ENCODE measurements at places on chromosomes 6 and 20. TPM values are rescaled to one million over a fixed set of nuclear protein-coding genes. Genes with fewer than 3 reads are reported as not detected.

The SAMD5 gene
- 2.6 TPM for total RNA-seq

The SLC44A4 gene
- total RNA-seq, result not detected

The BMP6 gene
- 1.3 TPM for total RNA-seq

The MLIP gene
- not detected for total RNA-seq

The BTNL2 gene
- not detected for total RNA-seq

The RAET1L gene
- not detected for total RNA-seq

The KHDC1L gene
- total RNA-seq, result not detected

The MBOAT1 gene
- total RNA-seq, result 4.8 TPM

The TNNC2 gene
- total RNA-seq, result 2.2 TPM

The CST7 gene
- total RNA-seq, result not detected

The EDN1 gene
- 0.87 TPM for total RNA-seq

The PXT1 gene
- not detected for total RNA-seq

The ZBP1 gene
- not detected for total RNA-seq

The WFDC5 gene
- total RNA-seq, result not detected

The ZC3H12D gene
- total RNA-seq, result 0.15 TPM

The TTPAL gene
- total RNA-seq, result 17.2 TPM

The STX16 gene
- 52.9 TPM for total RNA-seq

The SLC26A8 gene
- total RNA-seq, result 0.87 TPM

The PLN gene
- total RNA-seq, result not detected

The BEND6 gene
- total RNA-seq, result 17.7 TPM

The PI16 gene
- total RNA-seq, result not detected

The CDS2 gene
- total RNA-seq, result 39.4 TPM

The RIPOR3 gene
- total RNA-seq, result 10.6 TPM

The OR2H1 gene
- total RNA-seq, result not detected

The TCP11 gene
- 0.15 TPM for total RNA-seq

The HSPA1L gene
- total RNA-seq, result 1.5 TPM

The UBD gene
- total RNA-seq, result 0.66 TPM

The MOG gene
- not detected for total RNA-seq

The SLC25A27 gene
- total RNA-seq, result 9.9 TPM

The PARD6B gene
- 0.66 TPM for total RNA-seq

The SPTLC3 gene
- 5.8 TPM for total RNA-seq

The WFDC2 gene
- total RNA-seq, result not detected

The CHRNA4 gene
- total RNA-seq, result not detected
